ENCODE measurements at places on chromosomes 6 and 20.

DNA sequence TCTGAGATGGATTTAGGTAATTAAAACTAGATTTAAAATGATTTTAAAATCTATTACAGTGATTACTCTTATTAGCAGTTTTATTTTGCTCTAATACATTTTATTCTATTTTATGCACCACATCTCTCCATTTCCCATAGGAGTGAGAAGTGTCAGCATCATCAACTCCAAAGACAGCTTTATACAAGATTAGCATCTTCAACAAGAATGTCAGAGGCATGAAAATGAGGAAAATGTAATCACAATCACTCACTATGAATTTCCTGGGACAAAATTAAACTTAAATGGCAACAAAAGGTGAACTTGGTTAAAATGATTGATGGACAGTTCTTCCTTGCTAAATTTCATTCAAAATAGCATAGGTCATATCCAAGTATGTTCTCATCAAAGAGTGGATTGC lies 19.8 kb downstream of the HDGFL1 start:
- no peak for DNase-seq

GRCh38 chr6:148287623-148288333 lies 54.9 kb upstream of the SASH1 start:
- no peak for DNase-seq

- DNase-seq, result no peak
Observed at GRCh38 chr6:27545271-27546046, 72.6 kb upstream of the ZNF184 start.

DNA sequence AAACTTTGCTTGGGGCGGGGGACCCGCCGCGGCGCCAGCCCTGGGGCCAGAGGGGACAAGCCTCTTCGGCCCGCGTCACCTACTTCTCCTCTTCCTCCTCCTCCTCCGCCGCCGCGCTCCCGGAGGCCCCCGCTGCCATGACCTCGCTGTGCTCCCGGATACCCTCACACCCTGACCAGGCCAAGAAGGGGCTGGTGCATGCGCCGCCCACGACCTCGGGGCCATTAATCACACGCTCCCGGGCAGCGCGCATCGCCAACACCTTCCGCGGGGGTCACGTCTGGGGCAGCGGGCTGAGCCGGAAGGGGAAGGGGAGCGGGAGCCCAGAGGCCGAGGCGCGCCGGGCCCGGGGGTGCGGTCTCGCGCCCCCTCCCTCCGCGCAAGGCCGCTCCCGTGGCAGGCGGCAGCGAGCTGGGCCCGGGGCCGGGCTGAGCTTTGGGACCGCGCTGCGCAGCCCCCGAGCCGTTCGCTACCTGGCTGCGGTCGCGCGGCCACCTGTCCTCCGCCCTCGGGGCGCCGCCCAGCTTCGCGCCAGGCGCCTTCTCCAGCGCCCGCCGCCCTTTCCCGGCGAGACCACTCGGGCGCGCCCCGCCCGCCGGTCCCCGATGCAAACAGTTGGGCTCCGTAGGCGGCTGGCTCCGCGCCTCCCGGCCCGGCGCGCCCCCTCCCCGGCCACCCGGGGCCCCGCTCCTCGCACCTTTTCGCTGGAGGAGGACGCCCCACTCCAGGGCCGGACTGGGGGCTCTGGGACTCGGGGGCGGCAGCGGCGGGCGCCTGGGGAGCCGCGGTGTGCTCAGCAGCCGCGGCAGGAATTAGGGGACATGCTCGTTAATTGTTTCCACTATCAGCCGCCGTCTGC lies 575 bp upstream of the CNR1 start:
- DNase-seq, result no peak

DNA sequence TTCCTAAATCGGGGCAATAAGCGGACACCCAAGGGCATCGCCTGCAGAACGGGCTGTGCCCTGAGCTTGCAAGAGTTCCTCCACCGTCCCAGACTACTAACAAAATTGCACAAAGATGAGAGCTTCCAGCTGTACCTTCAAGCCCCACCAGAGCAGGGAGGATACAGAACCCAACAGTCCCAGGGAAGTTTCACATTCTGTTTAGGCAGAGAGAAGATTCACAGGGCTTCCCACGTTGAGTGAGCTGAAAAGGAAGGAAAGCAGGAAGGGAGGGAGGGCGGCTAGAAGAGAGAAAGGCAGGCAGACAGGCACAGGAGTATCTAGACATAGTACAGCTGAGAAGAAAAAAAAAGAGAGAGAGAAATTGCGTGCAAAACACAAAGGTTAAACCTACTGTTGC lies 112.6 kb upstream of the AFDN start:
- peak; percentile 50 for DNase-seq

DNA sequence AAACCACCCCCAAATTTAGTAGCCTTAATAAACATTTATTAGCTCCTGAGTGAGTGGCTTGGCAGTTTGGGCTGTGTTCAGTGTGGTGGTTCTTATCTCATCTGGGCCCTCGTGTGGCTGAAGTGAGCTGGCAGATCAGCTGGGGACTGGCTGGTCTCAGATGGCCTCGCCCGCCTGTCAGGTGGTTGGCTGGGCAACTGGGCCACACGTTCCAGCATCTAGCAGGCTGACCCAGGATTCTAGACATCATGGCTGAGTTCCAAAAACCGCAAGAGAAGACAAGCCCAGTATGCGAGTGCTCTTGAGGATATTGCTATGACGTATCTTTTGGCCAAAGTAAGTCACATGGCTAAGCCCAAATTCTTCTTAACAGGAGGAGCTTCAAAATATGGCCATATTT lies 28.9 kb downstream of the EIF2S2 start:
- DNase-seq, result peak; percentile 89

DNA sequence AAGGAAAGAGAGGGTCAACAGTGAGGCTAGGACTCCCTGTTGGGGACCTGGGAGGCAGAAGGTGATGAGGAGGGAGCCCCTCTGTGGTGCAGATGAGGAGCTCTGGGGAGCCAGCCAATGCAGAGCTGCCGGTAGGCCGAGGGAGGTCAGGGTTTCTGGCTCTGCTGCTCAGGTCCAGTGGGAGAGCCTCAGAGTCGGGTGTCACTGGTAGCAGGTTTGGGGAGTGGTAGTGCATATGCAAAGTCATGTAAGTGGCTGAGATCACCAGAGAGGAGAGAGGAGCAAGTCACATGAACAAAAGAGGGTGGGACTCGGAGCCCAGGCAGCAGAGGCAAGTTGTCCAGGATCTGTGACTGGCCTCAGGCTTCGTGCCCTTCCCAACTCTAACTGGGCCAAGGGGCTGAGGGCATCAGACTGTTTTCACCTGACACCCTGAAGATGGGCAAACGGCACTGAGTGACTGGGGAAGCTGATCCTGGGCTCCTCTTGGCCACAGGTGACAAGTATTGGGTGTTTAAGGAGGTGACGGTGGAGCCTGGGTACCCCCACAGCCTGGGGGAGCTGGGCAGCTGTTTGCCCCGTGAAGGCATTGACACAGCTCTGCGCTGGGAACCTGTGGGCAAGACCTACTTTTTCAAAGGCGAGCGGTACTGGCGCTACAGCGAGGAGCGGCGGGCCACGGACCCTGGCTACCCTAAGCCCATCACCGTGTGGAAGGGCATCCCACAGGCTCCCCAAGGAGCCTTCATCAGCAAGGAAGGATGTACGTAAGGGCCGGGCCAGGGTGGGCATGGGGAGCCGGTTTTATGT lies 6.6 kb downstream of the MMP24OS start:
- no peak for DNase-seq

- DNase-seq, result no peak
Observed at GRCh38 chr6:102068349-102068929, 674.9 kb downstream of the GRIK2 start.

DNA sequence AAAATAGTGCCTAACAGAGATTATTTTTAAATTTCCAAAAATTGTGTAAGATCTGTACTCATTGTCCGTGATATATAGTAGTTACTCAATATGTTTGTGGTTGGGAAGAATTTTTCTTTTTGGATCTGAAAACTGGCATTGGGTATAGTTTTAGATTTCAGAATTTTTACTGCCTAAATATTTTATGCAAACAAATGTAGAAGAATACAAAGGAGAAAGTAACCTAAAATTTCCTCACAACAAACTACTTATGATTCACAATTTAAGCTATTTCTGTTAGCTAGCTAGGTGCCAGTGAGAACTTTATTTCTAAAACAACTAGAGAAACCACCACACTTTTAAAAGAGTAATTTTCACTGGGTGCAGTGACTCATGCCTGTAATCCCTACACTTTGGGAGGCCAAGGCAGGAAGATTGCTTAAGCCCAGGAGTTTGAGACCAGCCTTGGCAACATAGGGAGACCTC lies 38.8 kb downstream of the SESN1 start:
- no peak for DNase-seq

GRCh38 chr20:25033265-25033923 lies 24.5 kb downstream of the ACSS1 start:
- DNase-seq, result no peak

- no peak for DNase-seq
Observed at GRCh38 chr6:106300944-106301343, 24.6 kb downstream of the ATG5 start.
